A549 treated with CpdA at 1 μM for 4 hours (cell line): ENCODE measurements at places on chromosomes 11 and 22. TPM values are rescaled to one million over a fixed set of nuclear protein-coding genes. Genes with fewer than 3 reads are reported as not detected.

Gene OR8D4
- total RNA-seq: not detected in 5 replicates

Gene SCARF2
- total RNA-seq: 0.64 to 1.1 TPM (median 0.89 TPM) in 5 replicates

Gene JHY
- total RNA-seq: 3.1 to 4.2 TPM (median 3.4 TPM) in 5 replicates

Gene OR8G5
- total RNA-seq: not detected in 5 replicates

Gene CRYBB2
- total RNA-seq: 0.08 to 0.23 TPM in 2 of 5 replicates, not detected in the others

Gene SYCE3
- 0.25 to 0.75 TPM (median 0.46 TPM) in 3 of 5 replicates, not detected in the others for total RNA-seq

Gene OR56A4
- total RNA-seq: not detected in 5 replicates

Gene SCO2
- 1.9 to 6.1 TPM (median 4.8 TPM) in 5 replicates for total RNA-seq

Gene MMP8
- total RNA-seq: not detected in 5 replicates

Gene CCDC134
- total RNA-seq: 3.3 to 4.1 TPM (median 3.6 TPM) in 5 replicates

Gene NCAM1
- total RNA-seq: 0.18 TPM in 1 of 5 replicates, not detected in the others

Gene NOX4
- total RNA-seq: not detected in 5 replicates

Gene PRR5L
- total RNA-seq: 7.9 to 15.3 TPM (median 11.0 TPM) in 5 replicates

Gene ACCSL
- not detected in 5 replicates for total RNA-seq

Gene DLG2
- total RNA-seq: 0.28 to 0.60 TPM (median 0.33 TPM) in 5 replicates

Gene BTG4
- total RNA-seq: 0.09 to 0.22 TPM (median 0.11 TPM) in 3 of 5 replicates, not detected in the others

Gene KAT5
- total RNA-seq: 38.5 to 51.3 TPM (median 50.2 TPM) in 5 replicates

Gene MS4A7
- total RNA-seq: not detected in 5 replicates

Gene OSBP2
- 12.4 to 15.0 TPM (median 13.1 TPM) in 5 replicates for total RNA-seq

Gene FBLN1
- 30.5 to 47.7 TPM (median 47.0 TPM) in 5 replicates for total RNA-seq

Gene UPK2
- 0.77 to 1.1 TPM (median 0.98 TPM) in 5 replicates for total RNA-seq

Gene PARVB
- total RNA-seq: 35.1 to 41.8 TPM (median 39.3 TPM) in 5 replicates

Gene DTX4
- 4.0 to 5.3 TPM (median 4.9 TPM) in 5 replicates for total RNA-seq

Gene IL18
- total RNA-seq: 83.8 to 101 TPM (median 94.5 TPM) in 5 replicates

Gene SGSM1
- total RNA-seq: 0.17 to 0.68 TPM (median 0.38 TPM) in 5 replicates

Gene CRYBA4
- total RNA-seq: not detected in 5 replicates

Gene DDX17
- total RNA-seq: 91.2 to 104 TPM (median 91.2 TPM) in 5 replicates

Gene TMEM191C
- total RNA-seq: 0.61 to 1.1 TPM (median 0.87 TPM) in 5 replicates

Gene ZNF408
- total RNA-seq: 14.6 to 19.0 TPM (median 17.4 TPM) in 5 replicates

Gene SYVN1
- 34.7 to 49.8 TPM (median 46.9 TPM) in 5 replicates for total RNA-seq

Gene OR51B4
- total RNA-seq: not detected in 5 replicates

Gene OR51S1
- not detected in 5 replicates for total RNA-seq

Gene ASPHD2
- total RNA-seq: 0.75 to 1.4 TPM (median 1.3 TPM) in 5 replicates

Gene SLC43A1
- 2.8 to 4.0 TPM (median 3.8 TPM) in 5 replicates for total RNA-seq

Gene NAV2
- 16.4 to 26.4 TPM (median 19.8 TPM) in 5 replicates for total RNA-seq

Gene LRRC32
- 0.09 to 0.30 TPM (median 0.15 TPM) in 5 replicates for total RNA-seq

Gene LIF
- 33.9 to 49.9 TPM (median 45.0 TPM) in 5 replicates for total RNA-seq

Gene TMPRSS4
- not detected in 5 replicates for total RNA-seq

Gene NAALADL1
- not detected in 5 replicates for total RNA-seq

Gene OR52E8
- total RNA-seq: not detected in 5 replicates

Gene BDNF
- 7.3 to 11.4 TPM (median 8.2 TPM) in 5 replicates for total RNA-seq

Gene ATP6V1E1
- 117 to 150 TPM (median 126 TPM) in 5 replicates for total RNA-seq

Gene TSPAN18
- total RNA-seq: 1.9 to 2.8 TPM (median 2.4 TPM) in 5 replicates

Gene ST13
- total RNA-seq: 158 to 177 TPM (median 163 TPM) in 5 replicates

Gene CD3G
- total RNA-seq: not detected in 5 replicates

Gene CYTH4
- 0.82 to 1.2 TPM (median 1.0 TPM) in 5 replicates for total RNA-seq

Gene LSP1
- total RNA-seq: 0.96 to 1.3 TPM (median 1.2 TPM) in 5 replicates

Gene MIOX
- total RNA-seq: 0.05 TPM in 1 of 5 replicates, not detected in the others

Gene PLXNB2
- 93.1 to 128 TPM (median 108 TPM) in 5 replicates for total RNA-seq

Gene FGF19
- 0.03 to 0.17 TPM (median 0.08 TPM) in 4 of 5 replicates, not detected in the other for total RNA-seq

Gene CBLIF
- not detected in 5 replicates for total RNA-seq

Gene SMTNL1
- not detected in 5 replicates for total RNA-seq

Gene PRG3
- total RNA-seq: not detected in 5 replicates

Gene OLFML1
- 0.02 TPM in 1 of 5 replicates, not detected in the others for total RNA-seq

Gene DERL3
- 0.22 to 0.64 TPM (median 0.52 TPM) in 5 replicates for total RNA-seq

Gene LRRC74B
- 0.03 TPM in 1 of 5 replicates, not detected in the others for total RNA-seq

Gene RPS13
- total RNA-seq: 1,543 to 1,864 TPM (median 1,613 TPM) in 5 replicates

Gene UBE2L6
- total RNA-seq: 27.0 to 32.5 TPM (median 30.1 TPM) in 5 replicates
